Stomach (tissue), 19 donors: ENCODE measurements at places on chromosomes 1 and 21. TPM values are rescaled to one million over a fixed set of nuclear protein-coding genes. Genes with fewer than 3 reads are reported as not detected.

GJA5 gene
- 0.88 TPM for polyA plus RNA-seq

DNA sequence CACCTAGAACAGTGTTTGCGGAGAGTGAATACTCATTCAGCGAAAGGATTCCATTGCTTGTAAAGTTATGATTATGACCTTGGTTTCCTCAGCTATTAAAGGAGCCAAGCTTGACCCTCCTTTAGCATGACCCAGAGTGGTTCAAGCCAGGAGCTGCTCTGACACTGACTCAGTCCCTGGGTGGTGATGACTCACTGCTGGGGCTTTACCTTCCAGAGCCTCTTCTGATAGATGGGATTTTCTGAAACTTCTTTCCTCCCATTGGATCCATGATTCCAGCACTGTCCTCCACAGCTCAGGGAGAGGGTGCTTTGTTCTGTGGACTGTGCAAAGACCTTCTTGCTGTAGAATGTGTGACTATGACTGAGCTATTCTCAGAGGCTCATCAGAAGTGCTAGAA is 77.4 kb downstream of the S1PR1 start:
- H3K36me3 ChIP-seq = no peaks in the 10 kb centered on the region
- peaks cover 6% of the 10 kb centered on the region for H3K4me1 ChIP-seq
- H3K27ac ChIP-seq = no peak overlapping the region
- DNase-seq = no peak
- no peak overlapping the region for H3K4me3 ChIP-seq
- no peaks in the 10 kb centered on the region for H3K27me3 ChIP-seq

DNA sequence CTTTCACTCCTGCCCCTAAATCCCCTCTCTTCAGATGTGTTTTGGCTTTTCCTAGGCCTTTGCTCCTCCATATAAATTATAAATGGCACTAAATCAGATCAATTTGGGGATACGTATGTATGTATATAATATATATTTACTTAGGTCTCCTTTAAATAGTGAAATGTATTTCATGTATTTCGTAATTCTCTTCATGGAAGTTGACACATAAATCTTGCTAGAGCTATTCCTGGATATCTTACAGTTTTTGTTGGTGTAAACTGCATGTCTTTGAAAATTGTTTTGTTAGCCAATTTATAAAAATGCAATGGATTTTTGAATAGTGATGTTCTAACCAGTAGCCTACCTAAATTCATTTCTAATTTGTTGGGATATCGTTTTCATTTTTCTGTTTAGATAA is 9.0 kb downstream of the RPF1 start:
- no peaks in the 10 kb centered on the region for H3K27me3 ChIP-seq
- no peak overlapping the region for H3K27ac ChIP-seq
- H3K4me1 ChIP-seq = peaks cover 31% of the 10 kb centered on the region
- peaks cover 73% of the 10 kb centered on the region for H3K36me3 ChIP-seq

GRCh38 chr1:210336362-210336761 is 7.7 kb downstream of the HHAT start:
- no peak overlapping the region for H3K4me3 ChIP-seq
- H3K4me1 ChIP-seq = no peaks in the 10 kb centered on the region
- no peak for DNase-seq
- H3K36me3 ChIP-seq = no peaks in the 10 kb centered on the region

EGLN1 gene
- polyA plus RNA-seq = 10.4 TPM

GRCh38 chr21:33674226-33674625 is 31.9 kb downstream of the ITSN1 start:
- H3K36me3 ChIP-seq = no peaks in the 10 kb centered on the region
- no peak overlapping the region for H3K27ac ChIP-seq
- H3K27me3 ChIP-seq = no peaks in the 10 kb centered on the region
- H3K4me3 ChIP-seq = no peak overlapping the region
- peaks cover 31% of the 10 kb centered on the region for H3K4me1 ChIP-seq
- DNase-seq = no peak

GRCh38 chr1:53155534-53155933 is 13.1 kb upstream of the SLC1A7 start:
- no peaks in the 10 kb centered on the region for H3K27me3 ChIP-seq
- DNase-seq = no peak
- no peak overlapping the region for H3K4me3 ChIP-seq

B3GALT6 gene
- polyA plus RNA-seq = 3.7 TPM

DNA sequence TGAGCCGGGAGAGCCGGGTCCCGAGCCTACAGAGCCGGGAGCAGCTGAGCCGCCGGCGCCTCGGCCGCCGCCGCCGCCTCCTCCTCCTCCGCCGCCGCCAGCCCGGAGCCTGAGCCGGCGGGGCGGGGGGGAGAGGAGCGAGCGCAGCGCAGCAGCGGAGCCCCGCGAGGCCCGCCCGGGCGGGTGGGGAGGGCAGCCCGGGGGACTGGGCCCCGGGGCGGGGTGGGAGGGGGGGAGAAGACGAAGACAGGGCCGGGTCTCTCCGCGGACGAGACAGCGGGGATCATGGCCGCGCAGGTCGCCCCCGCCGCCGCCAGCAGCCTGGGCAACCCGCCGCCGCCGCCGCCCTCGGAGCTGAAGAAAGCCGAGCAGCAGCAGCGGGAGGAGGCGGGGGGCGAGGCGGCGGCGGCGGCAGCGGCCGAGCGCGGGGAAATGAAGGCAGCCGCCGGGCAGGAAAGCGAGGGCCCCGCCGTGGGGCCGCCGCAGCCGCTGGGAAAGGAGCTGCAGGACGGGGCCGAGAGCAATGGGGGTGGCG is 371 bp downstream of the ARID1A start:
- no peak for DNase-seq
- no peaks in the 10 kb centered on the region for H3K27me3 ChIP-seq
- peak overlapping the region; percentile 100 for H3K27ac ChIP-seq
- H3K4me3 ChIP-seq = peak overlapping the region; percentile 88

GRCh38 chr1:66532798-66533783 is 862 bp upstream of the SGIP1 start:
- DNase-seq = peak; percentile 76
- peak overlapping the region; percentile 51 for H3K4me3 ChIP-seq
- peaks cover 4% of the 10 kb centered on the region for H3K27me3 ChIP-seq
- no peaks in the 10 kb centered on the region for H3K36me3 ChIP-seq
- H3K4me1 ChIP-seq = peaks cover 18% of the 10 kb centered on the region

GRCh38 chr21:31560479-31560878 is 99.0 kb upstream of the SOD1 start:
- no peaks in the 10 kb centered on the region for H3K36me3 ChIP-seq
- no peak overlapping the region for H3K4me3 ChIP-seq

FAM72C gene
- 1.0 TPM for polyA plus RNA-seq

DNA sequence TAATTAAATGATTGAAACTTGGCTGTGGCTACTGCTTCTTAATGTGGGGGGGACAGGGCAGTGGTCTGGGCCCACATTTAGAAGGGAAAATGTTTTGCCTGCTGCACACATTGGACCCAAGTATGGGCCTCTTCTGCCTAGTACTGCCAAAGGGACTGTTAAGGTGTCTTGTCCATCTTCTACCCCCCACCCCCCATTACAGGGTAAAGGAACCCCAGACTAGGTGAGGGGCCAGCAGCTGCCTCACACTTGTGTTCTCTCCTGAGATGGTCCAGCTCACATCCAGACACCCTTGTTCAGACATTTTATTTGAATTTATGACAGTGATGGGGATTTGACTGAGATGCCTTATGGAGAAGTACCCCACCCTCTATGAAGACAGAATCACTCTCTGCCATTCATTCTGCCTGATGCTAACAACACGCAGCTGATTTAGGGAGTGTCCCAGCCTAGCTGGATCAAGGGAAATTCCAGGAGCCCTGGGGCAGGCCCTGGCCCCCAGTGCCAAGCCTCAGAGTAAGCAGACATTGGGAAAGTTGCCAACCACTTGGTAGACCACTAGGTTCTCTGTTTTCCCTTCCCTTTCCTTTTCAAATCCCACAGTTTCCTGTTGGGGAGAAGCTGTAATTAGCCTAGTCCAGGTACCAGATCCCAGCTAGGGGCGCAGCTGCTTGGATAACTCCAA is 42.1 kb downstream of the YARS1 start:
- no peaks in the 10 kb centered on the region for H3K27me3 ChIP-seq
- peaks cover 98% of the 10 kb centered on the region for H3K36me3 ChIP-seq
- H3K27ac ChIP-seq = peak overlapping the region; percentile 41
- DNase-seq = peak; percentile 81
- peaks cover 14% of the 10 kb centered on the region for H3K4me1 ChIP-seq

GRCh38 chr1:233446935-233447334 is 119.4 kb downstream of the MAP3K21 start:
- no peak overlapping the region for H3K27ac ChIP-seq
- H3K36me3 ChIP-seq = no peaks in the 10 kb centered on the region
- DNase-seq = no peak
- H3K4me3 ChIP-seq = no peak overlapping the region
